ENCODE measurements at places on chromosomes 3 and 15.

DNA sequence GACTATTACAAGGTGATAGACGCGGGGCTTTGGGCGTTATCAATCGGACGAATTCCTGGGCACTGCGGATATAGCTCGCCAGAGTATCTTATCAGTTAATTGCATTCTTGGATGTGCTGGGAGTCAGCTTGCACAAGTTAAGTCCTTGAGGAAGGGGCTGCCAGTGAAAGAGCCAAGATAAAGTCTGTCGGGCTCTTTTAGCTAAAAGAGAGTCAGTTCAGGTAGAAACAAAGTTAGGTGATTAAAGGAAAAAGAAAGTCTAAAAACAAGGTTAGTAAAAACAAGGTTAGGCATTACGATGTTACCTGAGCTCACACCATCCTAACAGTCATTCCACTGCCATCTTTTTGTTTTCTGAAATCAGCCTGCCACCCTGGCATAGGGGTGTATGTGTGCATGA, 6.1 kb upstream of the MCF2L2 start:
- DNase-seq: no peak

DNA sequence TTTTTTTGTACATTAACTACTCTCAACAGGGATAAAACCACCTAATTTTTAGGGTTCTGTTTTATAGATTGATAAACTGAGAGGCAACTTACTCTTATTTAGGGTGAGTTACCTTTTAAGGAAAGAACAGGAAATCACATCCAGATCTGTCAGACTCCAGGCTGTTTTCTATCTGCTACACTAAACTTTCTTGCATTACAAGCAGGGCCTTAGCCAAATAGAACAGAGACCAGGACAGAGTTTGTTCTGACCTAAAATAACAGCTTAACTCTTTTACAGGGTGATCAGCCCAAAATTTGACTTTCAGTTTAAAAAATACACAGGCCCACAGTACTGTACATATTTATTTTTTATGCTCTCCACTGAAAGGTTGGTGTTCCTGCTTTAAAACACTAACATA, 38.6 kb downstream of the SGO1 start:
- no peak for DNase-seq

DNA sequence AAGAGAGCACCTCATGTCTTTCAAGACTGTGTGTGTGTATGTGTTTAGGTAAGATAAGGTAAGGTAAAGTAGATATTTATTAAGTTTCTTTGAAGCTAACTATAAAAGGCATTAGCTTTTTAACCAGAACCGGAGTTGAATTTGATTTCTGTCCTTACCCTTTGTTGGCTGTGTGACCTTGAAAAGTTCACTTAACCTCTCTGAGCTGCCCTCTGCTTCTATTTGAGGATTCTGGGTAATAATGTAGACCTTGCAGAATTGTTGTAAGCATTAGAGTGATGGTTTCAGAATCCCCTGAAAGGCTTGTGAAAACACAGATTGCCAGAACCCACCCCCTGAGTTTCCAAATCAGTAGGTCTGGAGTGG, 21.6 kb upstream of the SACM1L start:
- no peak for DNase-seq

- DNase-seq: no peak
Measured at GRCh38 chr15:28934645-28935044, 48.9 kb downstream of the APBA2 start.

GRCh38 chr3:51099794-51100535, 285.1 kb upstream of the MANF start:
- no peak for DNase-seq

DNA sequence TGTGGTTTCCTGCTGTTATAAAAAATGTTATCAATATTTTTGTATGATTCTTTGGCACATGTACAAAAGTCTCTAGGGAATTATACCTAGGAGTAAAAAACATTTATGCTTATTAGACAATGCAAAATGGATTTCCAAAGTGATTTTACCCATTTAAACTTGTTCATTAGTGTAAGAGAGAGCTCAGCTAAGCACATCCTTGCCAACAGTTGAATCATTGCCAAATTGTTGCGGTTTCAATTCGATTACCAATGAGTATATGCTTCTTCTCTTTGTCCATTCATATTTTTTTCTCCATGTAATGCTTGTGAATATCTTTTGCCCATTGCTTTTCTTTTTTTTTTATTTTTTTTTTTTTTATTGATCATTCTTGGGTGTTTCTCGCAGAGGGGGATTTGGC, 17.2 kb downstream of the CASR start:
- DNase-seq: no peak

- no peak for DNase-seq
Measured at GRCh38 chr15:90097475-90097874, 4.8 kb downstream of the IDH2 start.

- no peak for DNase-seq
Measured at GRCh38 chr3:6179761-6180160, 681.2 kb upstream of the GRM7 start.

- no peak for DNase-seq
Measured at GRCh38 chr3:167777356-167777755, 41.8 kb downstream of the SERPINI1 start.

DNA sequence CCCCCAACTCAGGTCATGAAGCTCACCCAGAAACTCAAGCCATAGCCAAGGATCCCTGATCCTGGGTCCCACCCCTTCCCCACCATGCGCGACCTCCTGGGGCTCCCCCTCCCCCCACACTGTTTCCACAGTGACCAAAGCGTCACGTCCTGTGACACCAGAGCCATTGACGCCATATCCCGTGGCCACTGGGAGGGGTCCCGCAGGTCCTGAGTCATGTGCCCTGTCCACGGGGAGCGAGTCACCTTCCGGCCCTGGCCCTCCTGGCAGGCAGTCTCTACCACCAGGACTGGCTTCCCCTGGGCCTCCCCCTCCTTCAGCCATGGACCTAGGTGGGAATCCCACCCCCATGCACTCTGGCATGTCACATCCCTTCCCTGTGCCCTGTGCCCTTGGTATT, 15.6 kb downstream of the SEMA3F start:
- no peak for DNase-seq

DNA sequence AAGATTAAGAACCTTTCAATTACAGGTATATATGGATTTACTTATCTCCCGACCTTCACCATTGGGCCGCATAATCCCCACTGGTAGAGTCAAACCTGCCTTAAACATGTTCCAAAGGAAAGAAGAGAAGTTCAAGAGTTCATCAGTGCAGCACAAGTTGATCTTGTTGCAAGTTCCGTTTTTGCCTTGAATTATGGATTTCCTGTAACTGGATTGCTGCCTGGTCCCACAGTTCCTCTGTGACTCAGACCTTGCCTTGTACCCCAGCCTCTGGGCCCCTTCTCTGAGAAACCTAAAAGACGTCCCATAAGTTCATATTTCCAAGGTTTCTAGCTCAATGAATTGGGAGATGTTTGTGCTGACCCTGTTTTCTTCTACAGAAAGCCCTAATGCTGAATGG, 112.5 kb upstream of the THBS1 start:
- DNase-seq: no peak

DNA sequence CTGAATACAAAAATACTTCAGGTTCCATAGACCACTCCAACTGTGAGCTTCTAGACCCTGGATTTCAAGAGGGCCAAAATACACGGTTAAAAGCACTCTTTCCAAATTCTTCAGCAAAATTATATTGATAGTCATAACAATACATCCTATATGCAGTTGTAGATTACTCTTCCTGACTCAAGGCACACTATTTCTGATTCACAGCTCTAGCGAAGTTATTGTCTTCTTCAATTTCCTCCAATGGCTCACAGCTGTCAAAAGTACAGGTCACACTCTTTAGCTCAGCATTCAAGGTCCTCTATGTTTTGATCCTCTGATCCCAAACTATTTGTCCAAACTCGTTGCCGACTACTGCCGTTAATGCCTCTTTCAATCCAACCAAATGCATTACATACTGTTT, 13.5 kb upstream of the CCDC80 start:
- DNase-seq: no peak

GRCh38 chr3:17811646-17812045, 69.2 kb upstream of the TBC1D5 start:
- DNase-seq: no peak

- no peak for DNase-seq
Measured at GRCh38 chr3:125477701-125478100, 42.3 kb downstream of the SNX4 start.

DNA sequence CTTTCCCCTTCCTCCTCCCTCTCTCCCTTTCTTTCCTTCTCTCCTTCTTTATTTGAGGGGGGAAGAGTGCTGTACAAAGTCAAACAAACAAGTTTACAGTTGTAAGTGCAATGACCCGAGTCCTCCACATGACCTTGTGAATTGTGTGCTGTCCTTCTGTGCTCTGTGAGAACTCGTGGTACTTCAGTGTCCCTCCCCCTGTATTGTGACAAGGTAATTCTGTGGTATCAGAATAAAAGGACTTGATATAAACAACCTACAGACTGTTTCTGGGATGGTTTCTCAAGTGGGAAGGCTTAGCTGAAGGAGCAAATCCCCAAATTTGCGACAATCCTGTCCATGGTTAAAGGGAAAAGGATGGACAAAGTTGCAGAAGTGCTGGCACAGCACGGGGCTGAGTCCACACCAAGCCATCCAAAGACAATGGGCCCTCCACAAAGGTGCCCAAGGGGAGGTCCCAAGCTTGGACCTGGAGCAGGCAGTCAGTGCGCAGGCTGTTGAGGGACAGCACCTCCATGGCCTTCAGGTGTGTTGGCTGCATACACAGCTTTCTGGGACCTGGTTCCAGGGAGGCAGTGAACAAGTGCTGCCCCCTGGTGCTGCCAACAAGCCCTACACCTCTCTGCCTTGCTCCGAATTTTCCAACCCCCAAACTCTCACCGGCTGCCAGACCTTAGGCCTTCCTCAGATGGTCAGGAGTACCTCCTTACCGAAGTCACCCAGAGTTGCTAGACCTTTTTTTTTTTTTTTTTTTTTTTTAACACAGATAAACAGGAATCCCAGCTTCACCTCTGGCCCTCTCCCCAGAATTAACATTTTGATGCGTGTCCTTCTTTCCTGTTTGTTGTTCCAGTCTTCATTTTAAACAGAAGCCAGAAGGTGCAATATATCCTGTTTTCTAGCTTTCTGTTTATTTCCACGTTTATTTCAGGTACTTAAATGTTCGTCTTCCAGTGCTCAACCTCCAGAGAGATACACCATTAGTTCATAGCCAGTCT, 2.6 kb upstream of the APEH start:
- no peak for DNase-seq

GRCh38 chr15:67520321-67521028, 456 bp upstream of the C15orf61 start:
- no peak for DNase-seq

GRCh38 chr15:90001062-90001682, at the start of gene ZNF710:
Gene ZNF710 (plus strand): TSS chr15:90001324. CDS start chr15:90067138, 65,814 bp downstream.
- no peak for DNase-seq

- DNase-seq: no peak
Measured at GRCh38 chr3:186152361-186152798, 43.5 kb upstream of the ETV5 start.

GRCh38 chr3:197511130-197511529, 44.6 kb downstream of the BDH1 start:
- DNase-seq: no peak

DNA sequence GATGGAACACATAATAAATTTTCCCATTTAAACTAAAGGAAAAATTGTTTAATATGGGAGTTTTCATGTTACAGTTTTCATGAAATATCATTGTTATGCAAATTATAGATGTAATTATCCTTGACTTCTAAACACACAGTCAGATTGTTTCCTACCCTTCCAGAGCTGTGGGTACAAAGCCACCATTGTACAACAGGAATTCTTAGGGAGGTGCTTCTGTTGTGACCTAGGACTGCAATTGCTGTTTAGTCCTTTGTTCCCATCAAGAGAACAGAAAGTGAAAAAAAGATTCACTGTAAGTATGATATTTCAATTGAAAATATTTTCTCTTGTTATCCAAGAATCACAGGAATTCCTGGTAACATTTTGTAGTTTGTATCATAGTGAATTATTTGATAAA, 455.3 kb upstream of the NAALADL2 start:
- DNase-seq: no peak

- no peak for DNase-seq
Measured at GRCh38 chr3:53194210-53195065, 33.4 kb downstream of the PRKCD start.

DNA sequence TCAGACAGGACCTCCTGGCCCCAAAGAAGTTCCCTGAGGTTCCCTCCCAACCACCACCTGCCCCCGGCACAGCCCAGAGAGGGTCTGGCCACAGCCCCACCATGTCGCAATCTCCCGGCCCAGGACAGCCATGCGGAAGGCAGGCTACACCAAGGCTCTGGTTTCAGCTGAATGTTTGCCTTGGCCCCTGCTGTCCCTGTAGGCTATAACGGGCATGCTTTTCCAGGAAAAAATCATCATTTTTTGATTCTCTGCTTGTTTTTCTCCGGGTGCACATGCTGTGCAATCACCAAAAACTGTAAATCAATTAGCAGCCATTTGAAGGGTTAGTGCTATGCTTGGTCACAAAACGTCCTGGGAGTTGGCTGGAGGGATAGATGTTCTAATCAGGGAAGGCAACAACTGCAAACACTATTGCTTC, 142.7 kb upstream of the IGF1R start:
- DNase-seq: no peak
